ENCODE measurements at places on chromosomes 5 and 9.

DNA sequence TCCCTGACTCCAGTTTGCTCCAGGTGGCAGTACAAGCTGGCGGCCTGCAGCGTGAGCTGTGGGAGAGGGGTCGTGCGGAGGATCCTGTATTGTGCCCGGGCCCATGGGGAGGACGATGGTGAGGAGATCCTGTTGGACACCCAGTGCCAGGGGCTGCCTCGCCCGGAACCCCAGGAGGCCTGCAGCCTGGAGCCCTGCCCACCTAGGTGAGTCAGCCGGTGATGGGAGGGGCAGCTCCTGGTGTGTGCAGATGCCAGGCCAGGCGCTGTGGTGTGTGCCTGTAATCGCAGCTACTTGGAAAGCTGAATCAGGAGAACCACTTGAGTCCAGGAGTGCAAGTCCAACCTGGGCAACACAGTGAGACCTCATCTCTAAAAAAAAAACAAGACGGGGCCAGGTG, 10.0 kb upstream of the CACFD1 start:
- DNase-seq: no peak

DNA sequence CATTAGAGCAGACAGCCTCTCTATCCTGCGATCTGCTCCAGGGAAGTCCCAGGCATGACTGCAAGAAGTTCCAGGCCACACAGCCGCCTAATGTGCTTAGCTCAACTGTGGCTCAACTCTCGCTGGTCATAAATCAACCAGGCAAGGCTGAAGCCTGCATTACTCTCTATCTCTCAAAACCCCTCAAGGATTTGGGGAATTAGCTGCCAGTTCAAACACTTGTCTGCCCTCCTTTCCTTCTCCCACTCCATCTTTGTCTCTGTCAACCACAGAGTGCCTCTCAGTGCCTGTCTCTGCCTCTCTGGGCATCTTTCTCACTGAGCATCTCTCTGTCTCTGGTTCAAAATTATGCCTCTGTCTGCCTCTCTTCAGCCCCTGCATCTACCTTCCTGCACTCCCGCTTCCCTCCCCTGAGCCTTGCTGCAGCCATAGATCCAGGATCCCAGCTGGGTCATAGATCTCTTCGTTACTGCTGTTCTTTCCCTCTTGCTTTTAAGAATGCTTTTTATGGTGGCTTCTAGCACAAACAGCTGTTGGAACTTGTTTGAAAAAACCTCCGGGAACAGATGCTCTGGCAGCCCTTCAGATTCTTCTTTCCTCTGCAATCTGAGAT, 27.9 kb upstream of the GALNT10 start:
- no peak for DNase-seq

DNA sequence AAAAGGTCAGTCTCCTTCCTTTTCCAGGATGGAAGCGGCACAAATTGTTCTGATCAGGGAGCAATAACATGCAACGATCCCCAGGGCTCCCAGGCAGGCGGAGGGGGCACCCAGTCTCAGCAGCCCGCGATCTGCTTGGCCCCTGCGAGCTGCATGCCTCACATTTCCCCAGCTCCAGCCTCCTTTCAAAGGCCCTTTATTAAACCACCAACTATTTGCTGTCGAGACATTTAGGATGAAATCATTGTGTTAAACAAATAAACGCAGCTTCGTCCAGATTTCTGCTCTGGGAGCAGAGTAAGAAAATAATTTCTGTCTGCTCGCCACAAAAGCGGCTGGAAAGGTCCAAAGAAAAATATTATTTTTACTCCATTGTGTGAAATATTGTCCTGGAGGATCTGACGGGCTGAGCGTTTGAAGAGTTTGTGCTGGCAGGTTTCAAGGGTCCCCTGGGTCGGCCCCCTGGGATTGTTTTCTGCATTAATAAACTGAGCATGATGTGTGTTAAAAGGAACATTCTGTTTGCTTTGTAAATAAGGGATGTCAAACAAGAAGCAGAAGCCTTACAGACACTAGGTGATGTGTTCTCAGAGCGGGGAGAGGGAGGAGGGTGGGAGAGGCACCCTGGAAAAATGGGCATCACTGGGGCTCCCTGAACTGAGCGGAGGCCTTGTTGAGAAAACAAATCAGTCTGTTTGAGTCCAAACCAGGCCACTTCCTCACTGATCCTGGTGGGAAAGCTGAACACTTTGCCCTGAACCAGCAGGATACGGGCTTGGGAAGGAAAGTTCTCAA, 110.1 kb downstream of the FOXD1 start:
- DNase-seq: no peak

GRCh38 chr9:109022873-109023272, 9.6 kb upstream of the CTNNAL1 start:
- DNase-seq: no peak

DNA sequence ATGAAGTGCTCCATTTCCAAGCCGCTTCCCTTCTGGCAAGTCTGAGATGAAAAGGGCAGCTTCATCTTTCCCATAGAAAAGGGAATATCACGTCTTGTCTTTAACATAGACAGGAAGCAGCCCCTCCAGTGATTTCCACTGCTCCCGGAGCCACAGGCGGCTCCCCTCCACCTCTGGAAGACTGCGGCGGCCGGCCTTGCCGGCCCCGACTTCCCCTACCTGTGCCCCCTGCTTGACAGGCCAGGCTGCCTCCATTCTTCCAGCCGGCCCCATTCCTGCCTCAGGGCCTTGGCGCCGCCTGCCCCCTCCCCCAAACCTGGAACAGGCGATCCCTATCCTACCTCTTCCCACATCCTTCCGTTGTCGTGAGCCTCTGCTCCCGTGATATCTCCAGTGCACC, 141.8 kb downstream of the ZNF354C start:
- DNase-seq: no peak

DNA sequence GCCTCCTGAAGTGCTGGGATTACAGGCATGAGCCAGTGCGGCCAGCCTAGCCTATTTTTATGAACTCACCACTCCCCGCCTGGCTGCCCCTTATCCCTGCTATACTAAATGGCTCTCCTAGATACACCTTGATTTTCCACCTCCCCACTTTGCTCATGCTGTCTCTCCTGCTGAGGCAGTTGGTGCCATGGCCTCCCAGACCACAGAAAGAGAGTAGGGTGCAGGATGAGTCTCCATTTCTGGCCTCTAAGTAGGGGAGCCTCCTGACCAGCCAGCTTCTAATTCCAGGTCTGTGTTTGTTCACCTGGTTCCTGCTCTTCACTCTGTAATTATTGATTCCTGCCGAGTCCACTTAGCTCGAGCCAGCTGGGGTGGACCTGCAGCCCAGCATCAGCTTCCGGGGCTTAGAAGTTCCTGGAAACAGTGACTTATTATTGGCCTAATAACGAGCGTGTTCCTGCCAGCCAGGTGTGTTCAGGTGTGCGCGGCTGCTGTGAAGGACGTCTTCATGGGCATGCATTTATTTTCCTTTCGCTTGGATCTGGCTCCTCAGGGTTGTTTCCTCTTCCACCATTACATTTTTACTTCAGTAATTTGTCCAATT, 34.0 kb downstream of the ZNF618 start:
- no peak for DNase-seq

GRCh38 chr5:134046801-134047686, 42.3 kb upstream of the VDAC1 start:
- DNase-seq: no peak

GRCh38 chr9:6410633-6411032, 2.4 kb upstream of the UHRF2 start:
- no peak for DNase-seq

- no peak for DNase-seq
Observed at GRCh38 chr5:143350341-143350740, 53.1 kb downstream of the NR3C1 start.

- no peak for DNase-seq
Observed at GRCh38 chr5:93343570-93343969, 237.4 kb downstream of the NR2F1-AS1 start.

DNA sequence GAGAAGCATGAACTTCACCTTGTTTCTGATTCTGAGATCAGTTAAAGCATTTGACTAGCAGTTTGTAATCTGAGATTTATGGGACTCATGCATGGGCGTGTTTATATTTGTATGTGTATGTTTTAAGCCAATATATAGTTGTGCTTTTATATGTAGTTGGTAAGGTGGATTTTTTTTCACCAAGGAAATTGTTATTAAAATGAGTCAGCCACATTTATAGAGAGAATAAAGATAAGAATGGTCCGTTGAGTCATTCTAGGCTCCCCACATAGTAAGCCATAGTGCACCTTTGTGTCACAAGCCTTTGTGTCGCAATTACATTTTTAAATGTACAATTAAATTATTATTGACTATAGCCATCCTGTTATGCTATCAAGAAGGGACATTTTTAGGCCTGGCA, 89.0 kb downstream of the NLN start:
- DNase-seq: no peak

- no peak for DNase-seq
Observed at GRCh38 chr5:35129921-35130485, 82.3 kb upstream of the AGXT2 start.

GRCh38 chr5:151267491-151268260, 14.7 kb downstream of the GM2A start:
- no peak for DNase-seq

DNA sequence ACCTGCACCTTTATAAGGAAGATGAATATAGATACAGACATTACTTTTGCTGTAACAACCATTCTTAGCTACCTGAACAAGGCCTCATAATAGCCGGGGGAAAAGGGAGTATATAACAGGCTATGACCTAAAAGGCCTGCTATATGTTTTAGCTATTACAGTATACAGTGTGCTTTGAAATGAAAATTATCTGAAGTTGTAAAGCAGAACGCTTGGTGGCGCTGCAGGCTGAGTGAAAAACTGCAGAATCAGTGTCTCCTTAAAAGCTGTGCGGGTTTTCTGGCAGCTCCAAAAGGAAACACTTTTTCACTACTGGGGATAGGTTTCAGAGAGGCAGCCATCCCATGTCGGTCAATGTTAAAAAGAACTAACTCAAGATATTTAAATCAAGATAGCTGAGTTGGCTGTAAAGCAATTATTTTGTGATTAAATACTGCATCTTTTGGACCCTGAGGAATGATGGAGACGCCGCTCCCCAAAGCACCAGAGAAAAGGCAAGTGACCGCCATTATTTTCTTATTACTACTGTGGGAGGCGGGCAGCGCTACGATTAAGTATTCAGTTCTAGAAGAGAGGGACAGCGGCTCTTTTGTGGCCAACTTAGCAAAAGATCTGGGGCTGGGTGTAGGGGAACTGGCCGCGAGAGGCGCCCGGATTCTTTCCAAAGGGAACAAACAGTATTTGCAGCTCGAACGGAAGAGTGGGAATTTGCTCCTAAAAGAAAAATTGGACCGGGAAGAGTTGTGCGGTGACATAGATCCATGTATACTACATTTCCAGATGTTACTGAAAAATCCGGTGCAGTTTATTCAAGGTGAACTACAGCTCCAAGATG, 5.9 kb downstream of the PCDHB6 start:
- no peak for DNase-seq

DNA sequence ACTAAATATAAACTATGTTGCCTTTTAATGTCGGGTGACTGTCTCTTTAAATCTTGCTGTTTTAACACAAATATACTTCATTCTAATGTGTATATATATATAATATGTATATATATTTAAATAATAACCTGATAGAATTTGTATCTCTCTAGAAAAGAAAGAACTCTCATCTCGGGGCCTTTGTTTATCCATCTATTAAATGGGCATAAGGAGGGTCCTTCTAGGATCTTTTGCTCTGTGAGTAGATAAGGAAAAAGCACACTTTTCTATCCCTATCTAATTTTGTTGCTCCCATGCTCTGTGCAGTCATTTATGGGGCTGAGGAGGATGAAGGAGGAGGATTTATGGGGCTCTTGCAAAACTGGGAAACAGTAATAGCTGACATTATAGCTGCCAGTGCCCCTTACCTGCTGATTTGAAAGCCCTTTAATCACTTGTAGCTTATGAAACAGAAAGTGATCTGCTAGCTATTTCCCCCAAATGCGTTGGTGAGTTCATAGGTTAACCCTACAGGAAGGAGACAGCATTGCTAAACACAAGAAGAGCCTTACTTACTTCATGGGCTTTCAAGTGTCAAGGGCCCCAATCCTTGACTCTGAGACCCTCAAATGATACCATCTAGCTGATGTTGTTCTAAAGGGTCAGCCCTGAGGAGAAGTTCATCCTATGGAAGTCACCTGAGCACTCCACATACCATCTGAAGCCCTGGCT, 5.8 kb upstream of the PPARGC1B start:
- DNase-seq: no peak

DNA sequence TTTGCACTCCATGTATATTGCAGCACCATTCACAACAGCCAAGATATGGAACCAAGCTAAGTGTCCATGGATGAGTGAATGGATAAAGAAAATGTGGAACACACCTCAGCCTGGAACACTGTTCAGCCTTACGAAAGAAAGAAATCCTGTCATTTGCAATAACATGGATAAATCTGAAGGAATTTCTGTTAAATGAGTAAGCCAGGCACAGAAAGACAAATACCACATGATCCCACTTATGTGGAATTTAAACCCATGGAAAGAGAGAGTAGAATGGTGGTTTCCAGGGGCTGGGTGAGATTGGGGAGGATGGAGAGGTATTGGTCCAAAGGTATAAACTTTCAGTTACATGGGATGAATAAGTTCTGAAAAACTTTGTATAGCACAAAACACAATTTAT, 228.9 kb upstream of the CD180 start:
- no peak for DNase-seq

DNA sequence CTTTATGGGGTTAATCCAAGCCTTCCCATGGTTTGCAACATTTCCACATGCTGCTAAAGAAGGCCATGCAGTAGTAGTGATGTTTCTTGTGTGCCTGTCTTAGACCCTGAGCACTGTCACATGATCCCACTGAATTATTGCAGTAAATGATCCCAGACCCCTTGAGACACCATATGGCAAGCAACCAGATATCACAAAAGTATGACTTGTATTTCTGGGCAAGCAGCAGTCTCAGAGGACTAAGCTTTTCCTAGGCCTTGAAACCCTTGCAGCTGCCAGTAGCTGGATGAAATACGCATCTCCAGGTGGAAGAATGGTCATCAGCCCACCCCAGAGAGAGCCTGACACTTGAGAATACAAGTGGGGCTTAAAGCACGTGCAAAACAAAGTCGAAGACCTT, 41.8 kb downstream of the CDO1 start:
- no peak for DNase-seq

- DNase-seq: no peak
Observed at GRCh38 chr5:143133721-143134120, 269.8 kb downstream of the NR3C1 start.

GRCh38 chr9:97413462-97413861, 1.6 kb downstream of the TDRD7 start:
- DNase-seq: no peak

DNA sequence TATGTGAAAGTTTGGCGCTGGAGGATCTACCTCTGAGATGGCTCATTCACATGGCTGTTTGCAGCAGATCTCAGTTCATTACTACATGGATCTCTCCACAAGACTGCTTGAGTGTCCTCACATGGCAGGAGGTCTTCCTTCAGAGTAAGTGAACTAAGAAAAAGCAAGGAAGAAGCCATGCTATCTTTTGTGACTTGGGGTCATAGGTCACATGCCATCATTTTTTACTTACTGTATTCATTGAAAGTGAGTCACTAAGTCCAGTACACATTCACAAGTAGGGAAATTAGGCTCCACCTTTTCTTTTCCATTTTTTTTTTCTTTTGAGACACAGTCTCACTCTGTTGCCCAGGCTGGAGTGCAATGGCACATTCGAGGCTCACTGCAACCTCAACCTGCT, 8.7 kb upstream of the CDKN2AIPNL start:
- DNase-seq: no peak

Data from midbrain (tissue), 1 donor.